ENCODE measurements at places on chromosomes 2 and 18. TPM values are rescaled to one million over a fixed set of nuclear protein-coding genes. Genes with fewer than 3 reads are reported as not detected.

DNA sequence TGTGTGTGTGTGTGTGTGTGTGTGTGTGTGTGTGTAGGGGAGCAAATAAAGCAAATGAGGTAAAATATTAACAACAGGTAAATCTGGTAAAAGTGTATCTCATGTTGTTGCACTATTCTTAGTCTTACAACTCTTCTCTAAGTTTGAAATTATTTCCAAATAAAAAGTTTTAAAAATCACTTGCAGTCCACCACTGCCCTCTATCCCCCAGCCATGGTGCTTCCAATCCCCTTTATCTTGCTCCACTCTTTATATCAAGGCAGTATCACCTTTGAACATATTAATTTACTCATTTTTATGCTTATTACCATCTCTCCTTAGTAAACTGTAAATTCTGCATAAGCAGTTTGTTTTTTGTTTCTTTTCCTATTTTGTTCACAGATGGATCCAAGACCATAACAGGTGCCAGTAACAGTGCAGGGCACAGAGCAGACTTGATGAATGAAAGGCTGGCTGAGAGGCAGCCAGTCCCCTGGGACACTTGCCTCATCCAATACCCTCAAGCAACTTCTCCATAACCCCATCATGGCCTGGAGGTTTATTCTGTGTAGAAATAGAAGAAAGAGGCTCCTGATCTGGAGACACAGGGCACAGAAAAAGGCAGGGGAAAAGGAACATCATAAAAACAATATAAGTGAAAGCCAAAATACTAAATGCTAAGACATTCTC, 67.6 kb downstream of the LDAH start:
- ATAC-seq = no peak

- no peak for ATAC-seq
Measured at GRCh38 chr18:50938912-50939311, 28.9 kb upstream of the ELAC1 start.

GRCh38 chr2:11842336-11842735, 95.9 kb downstream of the LPIN1 start:
- no peak for ATAC-seq

DNA sequence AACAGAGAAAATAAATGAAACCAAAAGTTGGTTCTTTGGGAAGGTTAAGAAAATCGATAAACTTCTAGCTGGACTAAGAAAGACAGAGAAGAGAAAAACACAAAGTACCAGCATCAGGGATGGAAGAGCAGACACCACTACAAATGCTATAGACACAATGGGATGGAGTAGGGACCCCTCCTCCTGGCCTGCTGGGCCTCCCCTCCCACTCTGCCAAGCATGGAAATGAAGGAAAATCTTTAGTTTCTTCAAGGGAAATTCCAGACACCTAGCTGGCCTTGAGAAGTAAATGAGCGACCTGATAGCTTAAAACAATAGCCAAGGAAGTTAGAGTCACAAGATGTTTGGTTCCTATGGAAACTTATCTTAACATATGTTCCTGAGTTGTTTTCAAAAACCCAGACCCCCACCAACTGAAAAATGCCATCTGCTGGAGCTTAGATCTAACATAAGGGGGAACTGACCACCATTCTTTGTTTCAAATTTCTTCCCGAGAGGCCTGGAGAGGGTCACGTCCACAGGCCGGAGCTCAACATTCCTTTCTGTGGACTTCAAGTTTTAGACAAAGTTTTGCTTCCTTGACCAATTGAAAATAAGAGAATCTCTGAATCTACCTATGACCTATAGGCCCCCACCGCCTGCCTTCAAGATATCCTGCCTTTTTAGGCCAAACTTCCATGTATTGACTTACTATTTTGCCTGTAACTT, 101.9 kb downstream of the BIN1 start:
- ATAC-seq = no peak

DNA sequence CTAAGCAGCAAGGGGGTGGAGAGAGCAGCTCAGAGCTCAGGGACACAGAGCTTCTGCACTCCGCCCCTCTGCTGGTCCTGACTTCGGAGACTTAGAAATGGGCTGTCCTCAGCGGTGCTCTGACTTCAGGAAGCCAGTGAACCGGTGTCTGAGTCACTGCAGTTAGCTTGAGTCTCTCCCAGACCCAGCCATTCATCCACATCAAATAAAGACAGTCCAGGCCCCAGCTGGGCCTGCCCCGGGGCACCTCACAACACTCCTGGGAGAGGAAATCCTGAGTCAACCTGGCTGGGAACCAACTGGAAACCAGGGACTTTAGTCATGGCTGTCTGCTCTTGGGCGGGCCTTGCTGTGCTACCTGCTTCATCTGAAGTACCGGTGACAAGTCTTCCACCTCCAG, 5.4 kb upstream of the ITGB6 start:
- ATAC-seq = peak; percentile 57

GRCh38 chr2:24435391-24436316, 55.4 kb upstream of the NCOA1 start:
- ATAC-seq = no peak

DNA sequence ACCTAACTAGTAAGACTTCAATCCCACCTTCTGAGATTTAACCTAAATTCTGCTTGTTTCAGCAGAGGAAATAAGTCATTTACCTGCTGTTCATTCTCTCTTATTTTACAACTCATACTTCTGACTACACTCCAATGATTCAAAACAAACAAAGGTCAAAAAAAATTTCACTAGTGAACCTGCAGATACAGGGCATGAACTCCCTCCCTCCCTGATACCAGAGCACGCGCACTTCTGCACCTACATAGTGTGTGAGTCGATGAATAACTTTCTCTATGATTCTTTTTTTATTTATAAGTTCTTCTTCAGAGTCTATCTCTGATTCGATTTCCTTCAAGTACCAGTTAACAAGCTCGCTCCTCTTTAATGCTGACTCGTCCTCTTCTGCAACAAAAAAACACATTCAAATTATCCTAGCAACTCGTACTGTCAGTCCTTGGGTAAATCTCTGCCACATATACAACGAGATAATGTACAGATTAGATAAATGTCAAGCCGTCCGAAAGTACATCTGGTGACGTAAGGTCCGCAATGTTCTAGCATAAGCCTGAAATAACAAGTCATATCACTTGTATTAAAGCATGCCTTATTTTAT, 7.4 kb upstream of the LCT start:
- peak; percentile 24 for ATAC-seq

- no peak for ATAC-seq
Measured at GRCh38 chr18:35852786-35853185, 119.7 kb upstream of the RMP24 start.

DNA sequence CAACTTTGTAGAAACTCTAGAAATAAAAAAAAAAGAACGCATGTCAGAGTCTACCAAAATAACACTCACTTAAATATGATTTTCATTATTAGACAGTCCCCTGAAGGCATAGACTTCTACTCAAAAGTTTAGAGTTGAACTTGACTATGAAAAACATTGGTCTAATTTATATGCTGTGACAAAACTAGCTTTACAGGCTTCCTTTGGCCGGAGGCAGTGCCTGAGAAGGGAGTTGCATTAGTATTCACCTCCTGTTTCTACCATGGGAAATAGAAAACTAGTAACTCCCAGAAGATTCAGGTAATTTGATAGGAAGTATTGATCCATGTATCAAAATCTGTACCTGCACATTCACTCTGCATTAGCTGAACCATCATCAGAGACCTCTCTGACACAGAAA, 163.4 kb upstream of the NOSTRIN start:
- ATAC-seq = no peak

- ATAC-seq = no peak
Measured at GRCh38 chr18:65610939-65611338, 139.9 kb upstream of the CDH7 start.

DNA sequence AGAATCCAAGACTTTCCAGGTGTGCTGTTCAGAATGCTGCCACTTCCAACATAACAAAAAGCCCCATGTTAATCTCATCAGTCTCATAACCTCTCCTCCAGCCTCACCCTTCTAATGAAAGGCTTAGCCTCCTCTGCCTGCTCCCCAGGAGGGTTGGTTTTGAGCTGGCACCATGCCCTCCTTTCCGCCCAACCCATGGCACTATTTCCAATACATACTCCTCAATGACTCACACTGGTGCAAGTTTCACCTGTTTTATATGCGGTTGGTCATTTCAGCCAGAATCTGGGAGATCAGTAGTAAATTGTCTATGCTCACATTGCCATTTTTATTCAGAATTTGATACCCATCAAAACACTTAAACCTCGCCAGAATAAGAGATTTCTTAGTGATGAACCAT, 157.6 kb upstream of the NRP2 start:
- ATAC-seq = no peak

DNA sequence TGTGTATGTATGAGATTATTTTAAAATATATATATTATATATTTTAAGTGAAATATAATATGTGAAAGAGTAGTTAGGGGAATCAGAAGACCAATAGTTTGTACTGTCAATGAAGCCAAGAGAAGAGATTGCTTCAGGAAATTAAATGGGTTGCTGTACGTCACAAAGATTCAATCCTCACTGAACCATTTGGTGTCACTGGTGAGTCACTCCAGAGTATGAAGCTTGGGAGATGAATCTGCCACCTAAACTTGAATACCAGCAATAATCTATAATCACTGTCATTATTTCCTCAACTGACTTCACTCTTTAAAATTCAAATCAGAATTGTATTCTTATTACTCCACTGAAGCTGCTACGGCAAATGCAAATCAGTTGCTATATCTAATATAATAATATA, 41.9 kb upstream of the SCN9A start:
- no peak for ATAC-seq

GRCh38 chr2:88016086-88016959, at the start of gene RNU2-63P:
Gene RNU2-63P, minus strand, starts transcription at chr2:88016547.
- ATAC-seq = peak; percentile 82

DNA sequence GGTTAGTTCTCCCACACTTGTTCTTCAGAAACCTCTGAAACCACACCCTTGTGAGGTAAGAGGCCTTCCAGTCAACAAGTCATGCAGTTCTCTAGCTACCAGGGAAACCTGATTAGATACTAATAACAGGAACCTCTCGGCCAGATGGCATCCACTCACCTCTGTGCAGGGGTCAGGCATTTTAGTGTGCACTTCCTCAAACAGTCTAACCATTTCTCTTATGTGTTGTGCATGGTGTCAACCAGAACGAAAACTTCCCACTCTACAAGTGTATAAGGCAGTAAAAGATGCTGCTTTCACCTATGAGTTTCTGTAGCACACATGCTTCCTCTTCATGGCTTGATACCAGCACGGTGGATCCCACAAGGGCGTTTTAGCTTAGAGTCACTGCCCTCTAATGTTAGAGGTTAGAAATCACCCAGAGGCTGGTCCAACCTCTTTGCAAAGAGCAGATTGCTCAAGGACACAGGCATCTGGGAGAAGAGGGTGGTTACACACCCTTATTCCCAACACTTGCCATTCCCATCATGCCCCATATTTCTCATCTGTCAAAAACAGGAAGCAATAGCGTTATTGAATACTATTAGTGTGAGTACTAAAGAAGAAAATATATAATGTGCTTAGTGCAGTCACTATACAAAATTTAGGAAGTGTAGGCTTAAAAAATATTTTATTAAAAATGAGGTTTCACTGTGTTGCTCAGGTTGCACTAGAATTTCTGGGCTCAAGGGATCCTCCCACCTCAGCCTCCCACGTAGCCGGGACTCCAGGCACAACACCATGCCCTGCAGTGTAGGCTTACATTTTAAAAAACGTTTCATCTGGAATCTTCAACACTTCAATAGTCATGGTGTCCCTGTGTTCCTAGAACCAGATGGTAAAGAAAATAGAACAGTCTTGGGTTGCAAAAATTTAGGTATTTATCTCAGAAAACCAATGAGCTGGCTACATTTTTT, 34.5 kb upstream of the RAB31 start:
- peak; percentile 92 for ATAC-seq

GRCh38 chr2:174333372-174334277, 1.1 kb upstream of the SP9 start:
- ATAC-seq = peak; percentile 27

DNA sequence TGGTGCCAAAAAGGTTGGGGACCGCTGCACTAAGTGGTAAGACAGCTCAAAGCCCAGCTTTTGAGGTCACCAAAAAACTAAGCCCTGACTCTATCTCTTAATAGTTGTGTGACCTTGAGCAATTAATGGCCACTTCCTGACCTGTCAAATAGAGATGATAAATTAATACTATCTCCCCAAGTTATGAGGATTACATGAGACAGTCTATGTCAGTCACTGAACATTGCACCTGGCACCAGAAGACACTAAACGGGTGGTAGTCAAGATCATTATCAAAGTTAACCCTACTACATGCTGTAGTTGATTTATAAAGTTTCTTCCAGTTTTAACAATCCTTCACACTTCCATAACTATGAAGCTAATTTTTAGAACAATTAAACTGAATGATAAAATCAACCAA, 36.5 kb downstream of the STPG4 start:
- no peak for ATAC-seq

DNA sequence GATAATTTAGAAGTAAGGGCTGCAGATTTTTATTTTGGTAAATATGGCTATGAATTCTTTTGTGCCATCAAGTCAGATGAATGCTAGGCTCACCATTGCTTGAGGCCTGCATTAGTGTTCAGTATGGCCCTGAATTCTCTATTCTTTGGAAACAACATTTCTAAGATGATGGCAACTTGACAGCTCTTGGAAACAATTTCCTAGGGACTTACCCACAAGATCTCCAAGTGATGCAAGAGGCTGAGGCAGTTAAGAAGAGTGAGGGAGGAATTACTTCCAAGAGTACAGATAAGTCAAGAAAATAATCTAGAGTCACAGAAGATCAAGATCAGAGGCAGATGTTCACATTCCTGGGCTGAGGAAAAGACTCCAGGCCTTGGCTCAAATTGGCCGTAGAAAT, 129.1 kb downstream of the NRP2 start:
- ATAC-seq = no peak

GRCh38 chr2:210324458-210324857, 9.5 kb upstream of the MYL1 start:
- no peak for ATAC-seq

- no peak for ATAC-seq
Measured at GRCh38 chr2:53854678-53855077, 5.1 kb downstream of the GPR75 start.

The DCDC2C gene
- not detected for total RNA-seq

The PAX8 gene
- total RNA-seq = 0.86 TPM

The NEB gene
- total RNA-seq = 0.63 TPM

The RASGRP3 gene
- 2.3 TPM for total RNA-seq

The SETBP1 gene
- 7.6 TPM for total RNA-seq

The CCDC74B gene
- total RNA-seq = 4.4 TPM

The UGT1A10 gene
- total RNA-seq = 0.16 TPM

The FKBP7 gene
- 2.6 TPM for total RNA-seq

The RNF25 gene
- 13.5 TPM for total RNA-seq

The GPD2 gene
- total RNA-seq = 31.6 TPM

The MAP2 gene
- total RNA-seq = 0.24 TPM

Data from activated T-helper 17 cell treated with anti-CD3 and anti-CD28 coated beads, Interleukin-2, amount 50 U/mL, for 72 hours (primary cell).